Stimulated activated CD8-positive, alpha-beta memory T cell treated with anti-CD3 and anti-CD28 coated beads, Interleukin-4, amount 100 ng/mL, for 4 hours (primary cell): ENCODE measurements at places on chromosomes 16 and 17.

GRCh38 chr17:39352511-39352910, 48.9 kb downstream of the FBXL20 start:
- no peak for DNase-seq

GRCh38 chr16:88662222-88662842, 559 bp downstream of the MVD start:
- no peak for DNase-seq

DNA sequence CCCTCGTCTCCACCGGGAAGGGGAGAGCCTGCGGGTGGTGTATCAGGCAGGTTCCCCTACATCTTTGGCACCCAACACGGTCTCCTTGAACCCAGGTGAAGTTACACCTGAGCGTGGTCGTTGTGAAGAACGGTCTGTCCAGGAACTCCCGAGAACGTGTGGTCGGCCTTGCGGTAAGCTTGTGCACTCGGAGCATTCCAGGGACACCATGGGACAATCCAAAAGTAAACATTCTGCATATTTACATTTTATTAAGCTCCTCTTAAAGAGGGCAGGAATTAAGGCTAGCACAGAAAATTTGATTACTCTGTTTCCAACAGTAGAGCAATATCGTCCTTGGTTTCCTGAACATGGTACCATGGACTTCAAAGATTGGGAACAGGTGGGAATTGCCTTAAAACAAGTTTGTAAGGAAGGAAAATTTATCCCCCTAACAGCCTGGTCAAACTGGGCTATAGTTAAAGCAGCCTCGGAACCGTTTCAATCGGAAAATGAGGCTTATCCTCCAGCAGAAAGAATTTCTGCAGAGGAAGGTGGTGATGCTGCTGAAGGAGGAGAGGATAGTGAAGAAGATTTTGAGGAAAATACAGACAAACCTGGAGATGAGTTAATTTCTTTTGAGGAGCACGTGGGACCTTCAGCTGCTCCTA, 18.2 kb downstream of the ALOX15B start:
- DNase-seq = no peak

DNA sequence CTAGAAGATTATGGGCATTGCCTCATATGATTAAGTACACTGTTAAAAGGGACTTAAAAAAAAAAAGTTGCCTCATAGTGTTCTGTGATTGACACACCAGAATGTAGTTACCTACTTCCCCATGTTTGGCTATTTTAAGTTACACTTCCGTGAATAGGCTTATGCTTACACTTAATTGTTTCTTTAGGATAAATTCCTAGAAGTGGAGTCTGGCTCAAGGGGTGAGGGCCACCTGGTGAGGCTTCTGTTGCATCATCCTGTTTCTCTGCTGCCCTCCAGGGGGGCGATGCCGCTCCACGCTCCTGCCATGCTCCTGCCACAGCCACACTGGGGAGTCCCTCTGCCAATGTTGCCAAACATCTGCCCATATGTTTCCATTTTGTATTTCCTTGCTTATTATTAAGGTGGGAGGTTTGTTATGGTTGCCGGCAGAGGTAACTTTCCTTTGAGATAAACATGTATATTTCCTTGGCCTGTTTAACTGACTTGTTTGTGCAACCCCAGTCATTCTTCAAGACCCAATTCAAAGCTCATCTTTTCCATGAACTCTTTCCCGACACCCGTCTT, 73.1 kb downstream of the KSR1 start:
- no peak for DNase-seq

GRCh38 chr17:38897176-38897575, 27.3 kb downstream of the LASP1 start:
- no peak for DNase-seq

GRCh38 chr17:72119077-72119872, 1.5 kb upstream of the SOX9 start:
- no peak for DNase-seq
